T-helper 1 cell (primary cell): ENCODE measurements at places on chromosomes 6 and 20.

DNA sequence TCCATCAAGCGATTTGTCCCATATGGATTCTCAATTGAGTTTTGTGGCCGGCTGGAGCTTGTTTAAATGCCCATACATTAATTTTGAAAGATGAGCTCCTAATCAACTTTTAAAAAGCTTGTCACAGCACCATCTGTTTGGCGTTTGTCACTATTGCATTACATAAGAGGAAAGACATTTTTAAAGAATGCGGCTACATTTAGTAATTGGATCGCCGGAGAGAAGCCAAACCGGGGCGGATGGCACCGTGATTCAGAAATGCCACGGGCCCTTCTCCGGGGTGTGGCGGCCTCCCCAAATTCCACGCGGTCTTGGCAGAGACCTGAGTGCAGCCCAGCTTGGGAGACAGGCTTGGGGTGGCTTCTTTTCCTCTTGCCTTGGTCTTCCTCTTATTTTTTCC, 67.7 kb upstream of the ZNFX1 start:
- DNase-seq: no peak

DNA sequence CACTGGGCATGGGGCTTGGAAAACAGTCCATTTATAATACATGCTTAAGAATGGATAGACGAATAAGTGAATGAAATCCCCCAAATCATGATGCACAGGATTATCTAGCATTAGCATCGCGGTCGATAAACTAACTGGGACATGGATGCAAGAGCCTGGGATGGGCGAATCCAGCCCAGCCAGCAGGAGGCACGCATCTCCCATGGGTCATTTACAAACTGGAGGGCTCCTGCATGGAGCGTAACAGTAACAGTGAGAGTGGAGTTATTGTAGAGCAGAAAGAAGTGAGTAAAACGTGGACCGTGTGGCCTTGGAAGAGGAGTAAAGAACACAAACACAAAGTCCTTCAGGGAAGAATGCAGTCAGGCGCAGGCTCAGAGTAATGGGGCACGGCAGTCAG, 136.5 kb downstream of the AGPAT4 start:
- no peak for DNase-seq

DNA sequence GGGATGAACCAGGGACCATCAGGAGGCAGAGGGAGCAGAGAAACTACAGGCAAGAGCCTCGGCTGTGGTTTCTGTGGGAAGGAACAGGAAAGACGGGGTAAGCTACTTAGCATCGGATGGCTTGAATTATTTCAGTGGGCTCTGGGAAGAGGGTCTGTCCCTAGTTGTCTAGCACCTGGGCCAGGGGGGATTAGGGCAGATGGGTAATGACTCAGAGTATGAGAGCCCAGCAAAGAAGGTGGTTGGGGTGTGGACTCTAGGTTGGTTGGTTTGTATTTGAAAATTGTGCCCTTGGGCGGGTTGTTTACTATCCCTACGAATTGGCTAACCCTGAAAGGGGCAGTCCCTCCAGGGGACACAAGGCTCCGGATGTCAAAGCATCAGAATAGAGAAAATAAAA, 148.5 kb upstream of the TAB2 start:
- DNase-seq: no peak

- DNase-seq: no peak
Observed at GRCh38 chr6:160039441-160039840, 70.6 kb downstream of the IGF2R start.

DNA sequence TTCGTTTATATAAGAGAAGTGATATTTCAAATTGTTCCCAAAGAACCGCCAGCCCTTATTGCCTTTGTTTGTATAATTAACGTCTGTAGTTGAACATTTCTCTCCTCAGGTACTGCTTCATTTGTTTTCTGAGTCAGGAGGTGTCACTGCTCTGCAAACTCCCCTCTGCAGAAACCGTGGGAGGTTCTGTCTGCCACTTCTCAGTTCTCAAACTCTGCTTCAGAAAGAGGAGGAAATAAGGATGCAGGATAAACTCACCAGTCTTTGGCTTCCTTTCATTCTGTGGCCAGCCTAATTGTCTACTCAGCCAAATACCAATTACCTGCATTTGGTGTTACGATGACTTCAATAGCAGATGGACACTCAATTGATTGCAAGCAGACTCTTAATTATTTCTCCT, 149.8 kb downstream of the PAK5 start:
- DNase-seq: no peak

- DNase-seq: no peak
Observed at GRCh38 chr20:13245250-13245723, 24.2 kb downstream of the ISM1 start.

- DNase-seq: no peak
Observed at GRCh38 chr20:11032611-11033010, 358.8 kb upstream of the JAG1 start.

DNA sequence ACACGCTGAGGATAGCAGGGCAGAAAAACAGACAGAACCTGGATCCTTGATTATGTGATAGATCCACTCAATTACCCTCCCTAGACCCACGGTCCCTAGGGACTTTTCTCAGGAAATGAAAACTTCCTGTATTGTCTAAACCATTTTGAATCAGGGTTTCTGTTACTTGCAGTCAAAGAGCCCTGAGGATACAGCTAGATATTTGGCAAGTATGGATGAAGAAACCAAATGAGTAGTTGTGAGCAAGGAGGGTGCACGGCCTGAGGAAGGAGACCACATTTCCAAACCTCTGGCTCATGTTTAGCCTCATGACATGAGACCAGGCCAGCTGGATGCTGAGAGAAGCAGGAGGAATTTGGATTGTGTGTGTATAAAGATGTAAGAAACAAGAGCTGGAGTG, 91.6 kb downstream of the MRPL14 start:
- no peak for DNase-seq

DNA sequence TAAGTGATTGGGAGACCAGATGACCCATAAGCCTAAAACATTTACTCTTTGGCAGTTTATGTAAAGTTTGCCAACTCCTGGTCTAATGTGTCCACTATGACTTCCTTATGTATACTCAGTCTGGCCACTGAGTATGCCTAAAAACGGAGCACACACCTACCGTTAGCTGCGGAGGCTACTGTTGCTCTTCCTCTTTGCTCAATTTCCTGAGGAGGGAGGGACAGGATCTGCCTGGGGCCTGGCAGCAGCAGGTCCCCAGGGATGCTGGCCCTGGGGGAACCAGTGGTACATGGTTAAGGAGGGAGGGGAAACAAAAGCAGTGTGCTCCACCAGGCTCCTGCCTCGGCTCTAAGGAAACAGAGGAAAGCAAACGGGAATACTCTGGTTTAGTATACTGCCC, 113.5 kb downstream of the CDYL start:
- no peak for DNase-seq

DNA sequence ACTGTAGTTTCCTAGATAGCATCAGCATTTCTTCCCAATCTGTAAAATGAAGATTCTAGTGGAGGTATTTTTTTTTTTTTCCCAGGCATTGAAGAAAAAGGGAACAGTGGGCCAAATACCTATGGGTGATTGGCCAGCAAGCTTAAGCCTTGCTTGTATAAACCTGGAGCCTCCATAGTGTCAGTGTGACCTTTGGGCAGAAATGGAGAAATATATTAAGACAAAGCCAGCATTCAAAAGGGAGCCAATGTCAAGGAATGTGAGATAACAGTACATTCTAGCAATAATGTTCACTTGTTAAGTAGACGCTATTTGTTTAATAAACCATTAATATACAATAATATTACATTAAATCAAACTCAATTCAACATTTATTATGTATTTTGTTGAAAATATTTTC, 275.4 kb downstream of the FOXA2 start:
- DNase-seq: no peak

DNA sequence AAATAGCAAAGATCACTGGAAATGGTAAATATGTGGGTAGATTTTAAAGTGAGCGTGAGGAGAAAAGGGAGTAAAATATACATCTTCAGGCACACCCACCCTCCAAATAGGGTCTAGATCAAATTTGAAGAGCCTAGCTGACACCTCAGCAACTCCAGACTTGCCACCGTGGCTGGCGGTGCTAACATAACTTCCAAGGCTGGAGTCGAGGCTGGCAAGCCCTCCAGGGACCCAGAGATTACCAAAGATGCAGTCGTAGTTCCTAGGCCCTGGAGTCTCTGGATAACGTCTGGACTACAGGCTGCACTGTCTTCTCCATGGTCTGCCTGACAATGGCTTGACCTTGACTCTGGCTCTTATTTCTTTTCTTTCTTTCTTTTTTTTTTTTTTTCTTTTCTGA, 22.5 kb downstream of the TUBB2B start:
- DNase-seq: no peak

DNA sequence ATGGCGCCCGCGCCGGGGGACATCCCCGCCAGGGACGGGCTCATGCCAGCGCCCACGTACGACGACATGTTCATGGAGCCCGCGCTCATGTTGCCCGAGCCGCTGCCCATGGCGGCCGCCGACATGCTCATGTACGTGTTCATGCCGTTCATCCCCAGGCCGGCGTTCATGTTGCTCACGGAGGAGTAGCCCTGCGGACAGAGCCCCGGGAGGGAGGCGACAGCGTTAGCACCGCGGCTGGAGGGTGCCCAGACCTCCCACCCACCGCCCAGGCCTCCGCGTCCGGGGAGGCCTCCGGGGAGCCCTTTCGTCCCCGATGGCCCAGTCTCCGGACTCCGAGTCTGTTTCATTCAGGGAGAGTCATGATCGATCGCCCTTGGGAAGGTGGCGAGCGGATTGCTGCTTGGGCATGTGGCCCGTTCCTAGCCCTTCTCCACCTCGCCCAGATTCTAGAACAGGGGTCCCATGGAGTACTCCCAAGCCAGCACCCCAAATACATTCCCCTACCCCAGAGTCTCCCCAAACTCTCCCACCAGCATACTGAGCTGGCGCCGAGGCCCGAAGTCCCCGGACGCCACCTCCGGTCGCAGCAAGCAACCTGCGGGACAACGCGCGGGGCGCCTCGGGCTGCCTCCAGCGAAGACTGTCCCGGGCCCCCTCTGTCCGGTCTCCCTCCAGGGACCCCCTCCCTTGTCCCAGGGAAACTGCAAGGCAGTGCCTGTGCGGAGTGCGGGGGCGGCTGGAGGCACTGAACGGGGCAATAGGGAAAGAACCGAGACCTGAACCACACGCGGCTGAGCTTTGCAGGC, 1.2 kb downstream of the FOXA2 start:
- DNase-seq: no peak

- no peak for DNase-seq
Observed at GRCh38 chr6:95690328-95690727, 113.0 kb downstream of the MANEA start.

DNA sequence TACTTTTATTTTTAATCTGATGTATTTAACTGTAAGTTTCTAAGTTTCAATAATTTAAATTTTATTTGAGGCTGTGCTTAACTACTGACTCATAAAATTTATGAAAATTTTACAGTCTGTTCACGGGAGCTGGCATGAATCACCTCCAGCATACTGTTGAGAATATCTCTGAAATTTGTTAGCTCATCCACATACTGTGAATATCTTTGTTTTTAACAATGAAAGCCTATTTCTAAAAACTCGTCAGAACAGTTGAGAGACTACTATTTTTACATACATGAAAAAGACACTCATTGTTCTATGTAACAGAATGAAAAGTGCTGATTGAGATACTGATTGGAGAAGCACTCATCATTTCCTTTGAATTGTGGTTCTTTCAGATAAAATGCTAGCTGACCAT, 749.3 kb downstream of the TENT5A start:
- DNase-seq: no peak

DNA sequence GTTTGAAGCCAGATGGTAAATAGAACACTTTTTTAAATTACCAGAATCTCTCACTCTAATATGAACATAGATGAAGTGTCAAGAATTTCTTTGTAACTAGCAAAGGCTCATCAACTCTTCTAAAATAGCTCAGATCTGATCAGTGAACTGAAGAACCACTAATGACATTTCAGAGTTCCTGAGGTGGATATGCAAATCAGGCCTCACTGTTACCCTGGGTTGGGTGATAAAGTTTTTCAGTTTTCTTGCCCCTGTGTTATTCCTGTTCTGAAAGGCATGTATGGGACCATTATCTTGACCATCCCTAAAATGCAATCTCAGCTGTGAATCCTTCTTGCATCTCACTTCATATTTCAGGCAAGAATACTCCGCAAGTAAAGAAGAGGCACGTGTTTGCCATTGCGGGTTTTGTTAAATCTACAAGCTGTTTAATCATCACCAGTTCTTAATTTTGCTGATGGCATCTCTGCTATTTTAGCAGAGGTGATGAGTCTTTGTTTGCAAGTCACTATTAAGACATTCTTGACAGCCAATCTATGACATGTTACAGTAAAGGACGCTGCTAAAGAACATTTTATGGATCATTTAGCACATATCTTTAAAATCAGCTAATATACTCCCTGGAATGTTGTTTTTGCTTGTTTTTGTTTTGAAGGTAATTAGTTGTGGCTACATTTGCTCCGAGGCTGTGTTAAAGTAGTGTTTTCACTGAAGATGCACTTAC, 47.9 kb downstream of the KHDC1L start:
- DNase-seq: no peak
